ENCODE measurements at places on chromosomes 3 and 15.

DNA sequence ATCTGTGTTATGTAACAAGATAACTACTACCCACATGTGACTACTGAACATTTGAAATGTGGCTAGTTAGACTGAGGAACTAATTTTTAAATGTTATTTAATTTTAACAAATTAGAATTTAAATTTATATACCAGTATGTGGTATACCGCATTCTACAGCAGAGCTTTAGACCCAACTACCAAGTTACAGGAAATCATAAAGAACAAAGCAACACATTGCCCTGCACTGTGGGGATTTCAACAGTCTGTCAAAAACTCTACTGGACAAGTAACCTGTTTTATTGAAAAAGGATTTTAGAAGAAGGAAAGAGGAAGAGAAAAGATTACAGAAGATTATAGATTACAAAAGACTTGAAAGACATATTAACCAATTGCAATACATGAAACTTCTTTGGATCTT is 64.9 kb downstream of the DPH6 start:
- no peak for DNase-seq

DNA sequence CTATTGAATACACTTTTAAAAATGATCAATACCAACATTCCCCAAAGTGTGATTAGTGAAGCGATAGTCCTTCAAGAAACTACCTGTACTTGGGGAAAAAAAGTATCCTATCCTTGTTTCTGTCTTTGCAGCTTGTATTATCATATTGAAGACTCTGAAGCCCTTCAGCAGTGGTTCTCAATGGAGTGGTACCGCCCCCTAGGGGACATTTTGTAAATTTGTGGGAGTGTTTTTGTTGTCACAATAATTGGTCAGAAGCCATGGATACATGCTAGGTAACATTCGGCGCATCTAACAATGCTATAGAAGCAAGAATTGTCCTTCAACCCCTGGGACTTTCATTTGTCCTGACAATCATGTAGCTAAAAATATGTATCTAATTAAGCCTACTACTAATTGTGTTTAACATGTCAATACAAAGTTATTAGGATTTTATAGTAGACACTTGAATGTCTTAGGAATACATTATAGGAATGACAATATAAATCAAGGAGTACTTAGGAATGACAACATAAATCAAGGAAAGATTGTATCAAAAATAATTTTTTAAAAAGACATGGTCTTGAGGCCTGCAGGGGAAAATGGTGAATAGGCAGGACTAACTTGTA is 53.7 kb downstream of the NMD3 start:
- DNase-seq: peak; percentile 60

DNA sequence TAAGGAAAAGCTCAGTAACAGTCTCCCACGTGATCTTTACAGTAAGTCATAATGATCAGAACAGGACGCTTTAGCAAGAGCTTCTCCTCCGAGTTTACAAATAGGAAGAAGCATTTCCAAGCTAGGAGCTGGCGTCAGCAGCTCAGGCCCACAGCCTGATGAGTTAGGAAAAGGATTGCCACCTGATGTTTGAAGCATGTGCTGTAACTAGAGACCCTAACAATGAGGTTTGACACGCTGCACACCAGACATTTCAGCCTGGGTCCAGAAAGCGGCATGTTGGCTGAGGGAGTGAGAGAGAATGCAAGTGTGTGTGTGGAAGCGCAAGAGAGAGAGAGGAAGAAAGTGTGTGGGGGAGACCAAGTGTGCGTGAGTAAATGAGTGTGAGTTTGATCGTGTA is 47.3 kb downstream of the TLE3 start:
- DNase-seq: no peak

DNA sequence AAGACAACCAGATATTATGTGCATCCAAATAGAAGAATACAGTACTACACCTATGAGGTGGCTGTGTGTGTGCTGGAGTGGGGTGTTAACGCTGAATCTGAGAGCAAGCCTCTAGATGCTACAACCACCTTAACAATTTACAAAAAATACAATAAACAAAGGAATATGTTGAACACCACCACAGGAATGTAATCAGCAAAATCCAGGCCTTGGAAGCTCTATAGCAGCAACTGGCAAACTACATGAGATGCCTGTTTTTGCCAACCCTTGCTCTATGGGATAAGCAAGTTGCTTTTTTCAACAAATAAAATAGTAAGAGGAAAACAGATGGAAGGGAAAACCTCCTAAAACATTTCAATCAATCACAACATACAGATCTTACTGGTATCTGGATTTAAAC is 23.9 kb downstream of the SLTM start:
- no peak for DNase-seq

DNA sequence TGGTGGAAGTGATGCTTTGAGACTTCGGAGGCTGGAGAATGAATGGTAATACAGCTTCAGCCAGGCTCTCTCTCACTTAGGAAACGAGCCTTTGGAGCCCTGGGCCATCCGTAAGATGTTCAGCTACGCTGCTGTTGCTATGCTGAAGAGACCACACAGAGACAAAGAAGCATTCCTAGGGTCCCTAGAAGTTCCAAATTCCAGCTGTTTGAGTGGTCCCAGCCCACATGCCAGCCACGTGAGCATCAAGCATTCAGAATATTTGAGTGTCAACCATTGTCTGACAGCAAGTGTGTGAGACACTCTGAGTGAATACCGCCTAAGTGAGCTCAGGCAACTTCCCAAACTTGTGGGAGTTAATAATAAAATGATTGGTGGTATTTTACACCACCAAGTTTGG is 212.9 kb downstream of the CD47 start:
- no peak for DNase-seq
